Endothelial cell (in vitro differentiated cells): ENCODE measurements at places on chromosomes 7 and 10.

DNA sequence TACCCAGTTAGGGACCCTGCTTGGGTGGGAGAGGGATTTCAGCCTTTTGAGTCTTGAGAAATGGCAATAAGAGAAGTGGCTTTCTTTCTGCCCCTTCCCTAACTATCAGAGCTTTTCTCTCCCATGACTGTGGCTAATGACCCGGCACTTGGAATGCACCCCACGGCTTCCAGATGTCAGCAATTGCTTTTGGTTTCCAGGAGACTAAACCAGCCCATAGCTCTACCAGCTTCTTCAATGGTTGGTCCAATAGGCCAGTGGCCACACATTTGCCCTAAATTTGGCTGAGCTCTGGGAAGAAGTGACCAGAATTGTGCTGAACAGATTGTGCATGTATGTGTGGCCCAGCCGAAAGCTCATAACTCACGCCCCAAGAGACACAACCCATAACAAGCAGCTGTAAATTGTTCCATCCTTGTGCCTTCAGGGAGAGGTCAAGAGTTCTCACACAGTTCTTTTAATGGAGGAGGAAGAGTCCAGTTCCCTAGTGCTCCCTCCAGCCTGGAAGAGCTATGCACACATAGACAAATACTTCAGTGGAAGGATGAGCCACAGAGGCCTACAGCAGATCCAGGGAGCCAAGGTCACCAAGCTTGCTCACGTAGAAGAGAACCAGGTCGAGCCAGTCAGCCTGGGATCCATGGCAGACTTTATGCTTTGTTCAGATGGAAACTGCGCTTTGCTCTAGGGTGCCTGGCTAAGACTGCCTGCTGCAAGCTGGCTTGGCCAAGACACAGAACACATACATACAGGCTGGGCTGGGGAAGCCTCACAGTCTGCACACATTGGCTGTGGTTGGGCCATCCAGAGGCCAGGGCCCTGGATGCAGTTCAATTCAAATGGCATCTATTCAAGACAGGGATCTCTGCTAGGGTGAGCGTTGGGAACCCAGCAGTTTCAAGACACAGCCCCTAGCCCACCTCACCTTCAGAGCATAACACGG is 131.8 kb upstream of the HABP2 start:
- DNase-seq: no peak

DNA sequence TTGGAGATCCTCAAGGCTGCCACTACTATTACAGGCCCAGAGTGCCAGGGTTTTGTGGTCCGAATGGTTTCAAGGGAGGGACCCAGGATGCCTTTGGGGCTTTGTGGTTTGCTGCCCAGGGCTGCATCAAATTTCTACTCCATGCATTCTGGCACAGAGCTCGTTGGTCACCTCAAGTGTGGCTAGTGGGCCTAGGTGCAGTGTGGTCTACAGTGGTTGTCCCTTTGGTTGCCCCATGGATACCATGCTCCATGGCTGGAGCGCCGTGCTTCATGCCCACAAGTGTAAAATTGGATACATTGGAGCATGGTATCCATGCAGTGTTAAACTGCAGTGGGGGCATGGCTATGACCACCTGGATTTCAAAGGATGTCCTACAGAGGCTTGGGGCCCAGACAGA is 5.4 kb upstream of the PRF1 start:
- no peak for DNase-seq

GRCh38 chr10:106711313-106711906 is 453.1 kb downstream of the SORCS1 start:
- peak; percentile 38 for DNase-seq

DNA sequence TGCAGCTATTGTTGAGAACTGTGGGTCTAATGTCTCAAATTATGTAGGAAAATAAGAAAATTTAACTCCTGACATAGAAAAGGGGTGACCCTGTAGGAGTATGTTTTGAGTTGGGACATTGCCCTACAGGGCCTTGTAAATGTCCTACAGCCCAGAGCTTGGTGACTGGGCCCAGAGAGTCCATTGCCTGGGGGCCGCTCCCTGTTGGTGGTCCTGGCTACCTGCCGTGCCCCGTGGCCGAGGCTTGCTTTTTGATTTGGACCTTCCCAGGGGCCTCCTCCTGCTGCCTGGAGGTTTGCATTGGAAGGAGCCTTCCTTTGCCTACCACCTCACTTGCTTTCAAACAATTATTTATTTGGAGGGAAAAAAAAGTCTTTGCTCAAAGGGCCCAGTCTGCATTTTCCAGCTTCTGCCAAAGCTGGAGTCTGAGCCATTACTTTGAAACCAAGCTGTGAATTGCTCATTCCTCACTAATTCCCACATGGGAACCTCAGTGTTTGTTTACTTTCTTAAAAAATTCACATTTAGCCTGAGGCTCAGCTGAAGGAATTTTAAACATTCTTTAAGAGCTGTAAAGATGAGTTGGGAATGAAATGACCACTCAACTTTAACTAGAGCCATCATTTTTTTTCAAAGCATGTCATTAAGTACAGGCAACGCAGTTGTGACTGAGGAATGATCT is 355.0 kb downstream of the GLRX3 start:
- no peak for DNase-seq

- DNase-seq: no peak
These were observed 58.0 kb downstream of the PDSS1 start for GRCh38 chr10:26755443-26755903.

DNA sequence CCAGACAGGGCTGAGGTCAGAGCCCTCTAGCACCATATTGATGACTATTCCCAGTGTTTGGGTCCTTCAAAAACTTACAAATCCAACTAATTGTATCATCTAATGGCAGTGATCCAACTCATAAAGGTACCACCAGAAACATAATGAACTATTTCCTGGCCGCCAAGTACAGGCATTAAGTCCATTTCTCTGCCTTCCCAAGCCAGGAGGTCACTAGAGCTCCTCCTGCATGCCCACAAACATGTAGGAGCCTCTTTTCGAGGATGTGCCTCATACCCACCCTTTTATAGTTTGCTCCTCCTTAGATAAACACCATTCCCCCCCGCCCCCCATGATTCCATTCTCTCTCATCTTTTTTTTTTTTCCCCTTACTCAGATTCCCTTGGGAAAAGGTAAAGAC is 91.3 kb downstream of the CHN2 start:
- DNase-seq: no peak

- no peak for DNase-seq
These were observed 80.1 kb downstream of the WDR37 start for GRCh38 chr10:1136268-1136667.

- no peak for DNase-seq
These were observed 329.5 kb downstream of the CRPPA start for GRCh38 chr7:16091701-16092310.

GRCh38 chr10:59864141-59864962 is 42.0 kb downstream of the CCDC6 start:
- DNase-seq: no peak

DNA sequence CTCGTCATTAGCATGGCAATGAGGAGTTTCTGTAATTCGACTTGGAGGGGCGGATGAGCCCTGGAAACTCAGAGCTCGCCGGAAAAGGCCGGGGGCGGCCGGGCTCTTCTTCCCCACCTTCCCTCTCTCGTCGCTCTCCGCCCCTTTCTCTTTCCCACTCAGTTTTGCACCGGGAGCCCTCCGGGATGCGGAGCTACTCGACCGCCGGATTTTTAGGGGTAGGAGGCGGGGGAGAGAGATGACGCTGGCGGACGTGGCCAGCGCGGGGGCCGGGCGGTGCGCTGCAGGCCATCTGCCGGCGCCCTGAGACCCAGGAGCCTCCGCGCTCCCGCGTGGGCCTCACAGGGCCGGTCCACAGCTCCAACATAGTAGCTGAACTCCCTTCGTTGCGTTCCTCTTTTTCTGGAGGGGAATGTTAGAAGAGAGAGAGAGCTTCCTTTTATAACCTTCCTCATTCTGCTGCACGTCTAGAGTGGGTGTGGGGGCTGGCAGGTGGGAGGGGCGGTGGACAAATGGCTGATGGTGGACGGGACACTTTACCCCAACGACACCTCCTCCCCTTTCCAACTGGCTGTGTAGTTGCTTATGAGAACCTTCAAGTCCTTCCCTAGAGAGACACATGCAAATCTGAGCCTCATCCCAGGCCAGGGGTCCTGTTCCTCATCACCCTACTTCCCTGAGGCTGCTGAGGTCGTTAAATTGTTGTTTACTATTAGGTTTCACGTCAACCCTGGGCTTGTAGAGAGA is 1.1 kb upstream of the HOXA1 start:
- no peak for DNase-seq

DNA sequence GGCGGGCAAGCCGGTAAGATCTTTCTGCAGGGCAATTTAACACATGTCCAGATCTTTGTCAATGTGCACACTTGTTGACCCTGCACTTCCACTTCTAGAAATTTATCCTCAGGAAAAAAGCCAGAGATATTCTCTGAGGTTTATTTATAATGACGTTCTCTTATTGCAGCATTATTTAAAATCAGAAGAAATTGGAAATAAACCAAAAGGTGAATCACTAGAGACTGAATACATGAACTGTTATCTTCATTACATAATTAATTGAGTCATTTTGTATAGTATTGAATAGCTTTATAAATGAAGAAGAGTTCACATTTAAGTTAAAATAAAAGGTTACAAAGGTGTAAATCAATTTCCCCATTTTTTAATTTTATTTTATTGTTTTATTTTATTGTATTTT is 16.3 kb upstream of the SAR1A start:
- no peak for DNase-seq

GRCh38 chr10:80448209-80448942 is 5.7 kb upstream of the TSPAN14 start:
- DNase-seq: no peak

GRCh38 chr7:124996778-124997177 is 67.2 kb upstream of the POT1 start:
- DNase-seq: peak; percentile 4

DNA sequence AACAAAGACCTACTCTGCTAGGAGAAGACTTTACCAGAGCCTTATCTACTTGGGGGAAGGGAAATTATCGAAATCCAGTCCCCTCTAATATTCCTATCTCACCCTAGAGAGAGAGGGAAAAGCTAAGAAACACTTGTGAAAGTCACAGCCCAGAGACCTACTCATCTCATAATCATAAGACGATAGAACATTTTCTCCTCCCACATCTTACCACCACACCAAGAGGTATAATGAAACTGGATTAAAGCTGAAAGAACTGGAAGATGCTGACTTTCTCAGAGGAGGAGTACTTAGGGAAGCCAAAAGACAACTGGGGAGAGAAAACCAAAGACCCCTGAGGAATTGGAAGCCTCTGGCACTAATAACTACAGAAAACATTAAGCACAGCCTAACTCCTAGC is 10.8 kb upstream of the CPA5 start:
- DNase-seq: no peak

GRCh38 chr10:72702868-72703581 is 11.1 kb downstream of the MCU start:
- DNase-seq: no peak

DNA sequence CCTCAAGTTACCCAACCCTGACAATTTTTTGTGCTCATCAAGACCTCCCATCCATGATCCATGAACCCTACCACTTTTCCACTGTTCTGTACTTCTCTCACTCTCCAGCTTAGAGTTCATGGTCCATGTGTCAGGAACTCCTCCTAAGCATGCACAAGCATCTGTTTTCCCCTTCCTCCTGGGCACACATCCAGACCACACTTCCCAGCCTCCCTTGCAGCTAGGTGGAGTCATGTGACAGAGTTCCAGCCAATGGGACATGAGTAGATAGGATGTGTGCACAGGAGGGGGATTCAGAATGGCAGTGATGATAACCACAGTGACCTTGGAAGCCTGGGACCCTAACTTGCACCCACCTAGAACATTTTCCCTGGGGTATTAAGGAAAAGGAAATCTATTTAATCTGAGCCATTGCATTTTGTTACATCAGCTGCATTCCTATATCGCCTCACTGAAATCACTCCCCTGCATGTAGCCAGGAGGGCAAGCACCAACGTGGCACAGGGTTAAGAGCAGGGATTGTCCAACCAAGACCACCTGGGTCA is 9.6 kb upstream of the FRMPD2 start:
- no peak for DNase-seq

GRCh38 chr10:124722798-124723783 is 21.1 kb downstream of the FAM53B start:
- DNase-seq: no peak

DNA sequence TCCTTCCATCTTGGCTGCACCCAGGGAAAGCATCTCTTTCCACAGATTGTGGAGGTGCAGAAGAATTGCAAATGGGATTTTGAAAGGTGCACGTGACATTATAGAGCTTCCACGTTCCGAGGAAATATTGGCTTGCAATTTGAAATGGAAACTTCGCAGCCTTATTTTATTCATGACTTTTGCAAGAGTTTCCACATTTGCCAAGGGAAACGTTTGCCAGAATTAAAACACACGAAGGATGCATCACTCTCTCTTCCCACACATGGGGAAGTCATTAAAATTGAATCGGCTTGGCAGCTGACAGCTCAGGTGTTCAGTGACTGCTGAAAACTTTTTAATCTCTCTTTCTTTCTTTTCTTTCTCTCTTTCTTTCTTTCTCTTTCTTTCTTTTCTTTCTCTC is 475.4 kb upstream of the IGFBP3 start:
- DNase-seq: no peak

DNA sequence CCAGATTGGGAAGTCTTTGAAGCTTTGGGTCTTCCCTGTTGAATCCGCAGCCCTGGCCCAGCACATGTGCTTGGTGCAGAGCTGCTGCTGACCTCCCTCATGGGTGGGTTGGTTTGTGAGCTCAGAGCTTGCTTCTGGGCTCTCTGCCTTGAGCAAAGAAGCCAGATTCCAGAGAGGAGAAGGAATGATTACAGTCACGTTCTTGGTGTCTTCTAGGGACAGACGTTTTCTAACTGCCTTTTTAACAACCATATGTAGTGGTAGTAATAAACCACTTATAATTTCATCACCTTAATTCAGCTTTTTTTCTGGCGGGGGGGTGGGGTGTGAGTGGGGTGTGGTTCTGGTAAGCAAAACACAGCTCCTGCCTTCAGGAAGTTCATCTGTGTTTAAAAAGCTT is 39.5 kb downstream of the LRMDA start:
- DNase-seq: no peak

GRCh38 chr10:77163670-77164348 is 473.8 kb downstream of the KCNMA1 start:
- no peak for DNase-seq

DNA sequence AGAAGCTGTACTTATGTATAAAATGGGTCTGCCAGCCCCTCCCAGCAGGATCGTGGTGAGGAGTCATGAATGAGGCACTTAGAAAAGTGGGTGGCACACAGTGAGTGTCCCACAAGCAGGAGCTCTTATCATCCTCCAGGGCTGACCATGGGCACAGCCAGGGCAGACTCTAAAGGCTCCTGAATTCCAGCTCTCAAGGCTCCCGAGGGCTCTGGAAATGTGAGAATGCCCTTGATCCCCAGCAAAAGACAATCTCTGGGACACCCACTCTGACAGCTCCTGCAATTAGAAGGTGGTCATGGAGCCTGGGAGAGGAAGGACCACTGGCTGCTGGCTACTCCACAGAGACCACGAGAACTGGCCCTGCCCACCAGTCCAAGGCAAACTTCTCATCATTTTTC is 1.6 kb downstream of the VSTM4 start:
- DNase-seq: no peak

GRCh38 chr10:97534746-97535367 is 36.1 kb downstream of the UBTD1 start:
- DNase-seq: peak; percentile 51

DNA sequence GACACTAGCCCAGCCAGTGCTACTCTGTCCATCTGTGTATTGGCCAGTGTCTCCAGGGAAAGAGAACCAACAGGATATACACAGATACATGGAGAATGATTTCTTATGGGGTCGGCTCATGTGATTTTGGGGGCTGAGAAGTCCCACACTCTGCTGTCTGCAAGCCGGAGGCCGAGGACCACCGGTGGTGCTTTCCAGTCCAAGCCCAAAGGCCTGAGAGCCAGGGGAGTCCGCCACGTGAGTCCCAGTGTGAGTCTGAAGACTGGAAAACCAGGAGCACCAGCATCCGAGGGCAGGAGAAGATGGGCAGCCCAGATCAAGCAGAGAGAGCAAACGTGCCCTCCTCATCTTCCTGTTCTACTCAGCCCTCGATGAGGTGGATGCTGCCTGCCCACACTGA is 71.5 kb downstream of the C10orf143 start:
- DNase-seq: no peak
